Kidney (tissue), 22 donors: ENCODE measurements at places on chromosomes 7 and 10. TPM values are rescaled to one million over a fixed set of nuclear protein-coding genes. Genes with fewer than 3 reads are reported as not detected.
A peak's percentile ranks its signal among the peaks of the same experiment; 100 is the strongest.

The TEX47 gene
- polyA plus RNA-seq, result not detected

The ZNF425 gene
- polyA plus RNA-seq, result 2.4 TPM

The VWC2 gene
- 0.13 TPM for polyA plus RNA-seq

The EGFR gene
- polyA plus RNA-seq, result 5.9 TPM

The SCRN1 gene
- polyA plus RNA-seq, result 22.2 TPM

The EFCAB10 gene
- not detected for polyA plus RNA-seq

The NUTM2A gene
- 1.3 TPM for polyA plus RNA-seq

The DHTKD1 gene
- polyA plus RNA-seq, result 21.5 TPM

The ENTPD1 gene
- polyA plus RNA-seq, result 5.2 TPM

The SLC18A2 gene
- polyA plus RNA-seq, result 0.15 TPM

The ANLN gene
- polyA plus RNA-seq, result 0.17 TPM

The KCND2 gene
- polyA plus RNA-seq, result not detected

The ZNF107 gene
- 0.80 TPM for polyA plus RNA-seq

GRCh38 chr7:51303142-51303525 is 13.5 kb downstream of the COBL start:
- DNase-seq, result no peak

GRCh38 chr7:103576641-103577040 is 130.6 kb upstream of the SLC26A5 start:
- no peak for DNase-seq

- DNase-seq, result no peak
Measured at GRCh38 chr10:64316833-64317232, 795.6 kb downstream of the REEP3 start.

DNA sequence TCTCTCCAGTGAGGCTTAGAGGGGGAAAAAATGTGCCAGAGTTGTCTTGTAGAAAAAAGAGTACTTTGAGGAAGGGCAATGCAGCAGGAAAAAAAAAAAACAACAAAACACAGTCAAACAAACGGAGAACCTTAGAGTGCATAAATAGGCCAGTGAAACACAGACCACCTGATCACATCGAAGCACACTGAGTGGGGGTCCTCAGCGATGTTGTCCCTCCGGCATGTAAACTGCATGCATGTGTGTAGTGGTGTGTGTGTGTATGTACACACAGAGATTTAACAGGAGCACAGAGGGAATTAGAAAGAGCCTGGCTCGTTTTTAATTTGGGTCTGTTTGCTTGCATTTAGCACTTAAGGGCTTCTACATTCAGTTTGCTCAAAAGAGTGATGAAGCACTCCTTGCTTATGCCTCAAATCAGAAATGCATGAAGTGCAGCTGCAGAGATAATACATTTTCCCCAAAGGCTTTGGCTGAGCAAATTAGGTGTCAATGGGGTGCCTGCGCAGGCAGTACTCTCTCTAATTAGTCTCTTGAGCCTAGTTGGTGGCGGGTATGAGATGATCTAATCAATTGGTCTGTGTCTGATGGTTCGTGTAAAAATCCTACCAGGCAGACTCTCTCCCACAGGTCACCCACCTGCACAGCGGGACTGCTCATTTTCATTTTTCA is 62.7 kb upstream of the FZD1 start:
- no peak for DNase-seq

DNA sequence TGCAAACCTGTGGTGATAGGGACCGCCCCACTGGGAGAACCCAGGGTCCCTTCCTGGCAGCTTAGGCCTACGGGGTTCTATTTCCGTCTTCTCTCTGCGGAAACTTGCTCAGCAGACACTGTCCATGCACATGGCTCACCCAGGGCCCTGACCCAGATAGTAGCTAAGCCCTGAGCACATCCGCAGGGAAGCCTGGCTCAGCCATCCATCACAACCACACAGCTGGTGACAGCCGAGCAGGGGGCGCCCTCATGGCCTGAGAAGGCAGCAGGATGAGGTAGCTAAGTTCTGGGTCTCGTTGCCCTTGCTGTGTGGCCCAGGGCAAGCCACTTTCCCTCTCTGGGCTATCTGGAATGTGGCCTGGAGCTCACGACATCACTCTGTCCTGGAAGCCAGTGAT is 23.3 kb downstream of the NPTX2 start:
- DNase-seq, result no peak

- no peak for DNase-seq
Measured at GRCh38 chr7:145050415-145050814, 214.6 kb upstream of the TPK1 start.

DNA sequence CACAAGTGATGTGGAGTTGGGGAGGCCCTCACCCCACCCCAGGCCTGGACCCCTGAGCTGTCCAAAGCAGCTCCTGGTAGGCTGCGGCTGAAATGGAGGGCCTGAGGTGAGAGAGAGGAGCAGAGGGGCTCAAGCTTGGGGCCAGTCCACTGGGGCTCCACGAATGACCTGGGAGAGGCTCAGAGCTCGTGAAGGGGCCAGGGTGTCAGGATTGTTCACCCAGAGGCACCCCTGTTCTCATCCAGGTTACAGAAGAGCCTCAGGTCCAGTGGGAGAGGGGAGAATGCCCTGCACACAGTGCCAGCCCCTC is 102.2 kb upstream of the RET start:
- peak; percentile 32 for DNase-seq

GRCh38 chr7:92913849-92914248 is 77.5 kb upstream of the CDK6 start:
- DNase-seq, result no peak

GRCh38 chr10:93408783-93409182 is 73.4 kb downstream of the MYOF start:
- DNase-seq, result no peak

- DNase-seq, result peak; percentile 50
Measured at GRCh38 chr7:158474488-158474887, 113.1 kb downstream of the PTPRN2 start.

- no peak for DNase-seq
Measured at GRCh38 chr10:71357792-71358265, 38.8 kb downstream of the SLC29A3 start.

GRCh38 chr7:71595176-71595575 is 463.2 kb downstream of the GALNT17 start:
- DNase-seq, result no peak

DNA sequence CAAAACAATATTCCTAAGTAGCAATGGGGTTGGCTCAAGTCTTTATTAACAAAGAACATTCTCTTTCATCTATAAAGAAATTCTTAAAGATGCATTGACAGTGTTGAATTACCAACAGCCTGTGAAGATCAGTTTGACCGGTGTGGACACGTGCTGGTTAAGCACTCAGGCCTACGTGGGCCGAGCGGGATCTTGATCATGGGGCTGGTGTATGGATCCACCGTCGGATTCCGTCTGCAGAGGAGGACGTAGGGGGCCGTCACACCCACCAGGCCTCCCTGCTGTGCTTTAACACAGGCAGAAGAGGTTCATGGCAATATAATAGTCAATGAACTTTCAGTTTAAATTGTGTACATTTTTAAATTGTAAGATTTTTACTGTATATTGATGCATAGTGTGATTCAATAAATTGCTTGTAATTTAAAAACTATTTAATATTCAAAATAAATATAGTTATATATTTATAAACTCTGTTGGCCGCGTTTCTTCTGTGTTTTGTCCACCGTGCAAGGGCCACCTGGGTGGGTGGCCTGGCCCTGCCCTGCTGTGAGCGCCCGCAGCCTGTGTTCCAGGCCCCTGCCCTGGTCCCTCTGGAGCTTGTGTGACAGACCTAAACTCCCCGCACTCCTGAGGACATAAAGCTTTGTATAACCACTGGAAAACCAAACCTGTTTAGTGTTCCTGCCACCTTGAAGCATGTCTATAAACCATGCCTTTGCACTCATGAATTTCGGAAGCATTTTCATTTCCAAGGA is 1.9 kb upstream of the BHLHA15 start:
- DNase-seq, result no peak

GRCh38 chr7:112843151-112843550 is 53.0 kb upstream of the TMEM168 start:
- no peak for DNase-seq

GRCh38 chr7:100035876-100036275 is 13.7 kb upstream of the ZSCAN21 start:
- DNase-seq, result no peak

- DNase-seq, result peak; percentile 39
Measured at GRCh38 chr10:13528123-13528874, 515 bp downstream of the BEND7 start.

DNA sequence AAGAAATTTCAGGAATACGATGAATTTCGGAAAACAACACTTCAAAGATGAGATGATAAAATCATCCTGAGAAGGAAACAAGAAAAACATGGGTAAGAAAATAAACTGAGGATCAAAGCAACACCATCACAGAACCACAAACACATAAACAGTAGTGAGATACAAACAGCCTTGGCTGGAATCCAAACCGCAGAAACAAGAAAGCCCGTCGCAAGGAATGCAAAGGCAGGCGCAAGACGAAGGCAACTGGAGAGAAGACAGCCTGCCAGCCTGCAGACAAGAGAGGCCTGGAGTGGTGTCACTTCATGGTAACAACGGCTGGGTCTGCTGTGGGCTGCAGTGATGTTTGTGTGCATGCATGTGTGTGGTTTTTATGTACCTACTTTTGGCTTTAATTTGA is 61.8 kb upstream of the DRGX start:
- DNase-seq, result no peak
